Sigmoid colon (tissue), 7 donors: ENCODE measurements at places on chromosomes 2 and 18. TPM values are rescaled to one million over a fixed set of nuclear protein-coding genes. Genes with fewer than 3 reads are reported as not detected.

- H3K27ac ChIP-seq: no peak overlapping the region
- no peaks in the 10 kb centered on the region for H3K27me3 ChIP-seq
- no peaks in the 10 kb centered on the region for H3K36me3 ChIP-seq
- peak; percentile 81 for DNase-seq
These were observed 265.5 kb downstream of the NAPG start for GRCh38 chr18:10791169-10791831.

DNA sequence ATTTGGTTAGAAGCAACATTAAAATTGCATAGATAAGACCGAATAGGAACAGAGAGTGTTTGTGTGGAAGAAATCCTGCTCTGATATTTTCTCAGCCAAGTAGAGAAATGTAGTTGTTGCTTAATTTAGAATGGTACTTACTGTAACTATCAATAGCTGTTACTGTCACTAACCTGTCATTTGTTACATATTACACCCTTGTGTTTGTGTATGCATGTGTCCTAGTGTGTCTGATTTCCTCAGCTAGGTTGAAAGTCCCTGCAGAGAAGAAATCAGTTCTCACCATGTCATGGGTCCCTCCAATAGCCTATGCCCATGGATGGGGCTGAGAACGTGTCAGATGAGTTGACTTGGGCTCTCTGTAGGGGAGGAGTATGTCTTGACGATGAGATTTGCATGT lies 94.4 kb downstream of the SPTBN1 start:
- DNase-seq: no peak
- H3K36me3 ChIP-seq: no peaks in the 10 kb centered on the region
- H3K27ac ChIP-seq: no peak overlapping the region
- H3K4me1 ChIP-seq: peaks cover 16% of the 10 kb centered on the region

OR6B2 gene
- total RNA-seq: not detected

DUSP19 gene
- total RNA-seq: 7.2 TPM

GRCh38 chr2:111946294-111947114 lies 48.1 kb downstream of the MERTK start:
- H3K27me3 ChIP-seq: no peaks in the 10 kb centered on the region
- peak overlapping the region; percentile 78 for H3K27ac ChIP-seq
- DNase-seq: peak; percentile 76

DNA sequence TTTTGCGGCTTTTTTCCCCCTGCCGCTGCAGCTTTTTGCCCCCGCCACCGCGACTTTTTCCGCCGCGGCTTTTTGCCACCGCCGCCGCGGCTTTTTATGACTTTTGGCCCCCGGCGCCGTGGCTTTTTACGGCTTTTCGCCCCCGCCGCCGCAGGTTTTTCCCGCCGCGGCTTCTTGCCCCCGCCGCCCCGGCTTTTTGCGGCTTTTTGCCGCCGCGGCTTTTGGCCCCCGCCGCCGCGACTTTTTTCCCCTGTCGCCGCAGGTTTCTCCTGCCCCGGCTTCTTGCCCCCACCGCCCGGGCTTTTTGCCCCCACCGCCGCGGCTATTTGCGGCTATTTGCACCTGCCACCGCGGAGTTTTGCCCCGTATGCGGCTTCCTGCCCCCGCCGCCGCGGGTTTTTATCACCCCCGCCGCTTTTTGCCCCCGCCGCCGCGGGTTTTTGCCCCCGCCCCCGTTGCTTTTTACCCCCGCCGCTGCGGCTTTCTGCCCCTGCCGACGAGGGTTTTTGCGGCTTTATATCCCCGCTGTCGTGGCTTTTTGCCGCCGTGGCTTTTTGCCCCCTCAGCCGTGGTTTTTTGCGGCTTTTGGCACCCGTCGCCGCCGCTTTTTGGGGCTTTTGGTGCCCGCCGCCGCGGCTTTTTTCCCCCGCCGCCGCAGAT lies 2750.9 kb downstream of the RPIA start:
- no peak overlapping the region for H3K27ac ChIP-seq
- H3K4me1 ChIP-seq: peaks cover 14% of the 10 kb centered on the region
- DNase-seq: peak; percentile 63
- H3K4me3 ChIP-seq: peak overlapping the region; percentile 28

UGT1A10 gene
- not detected for total RNA-seq

DNA sequence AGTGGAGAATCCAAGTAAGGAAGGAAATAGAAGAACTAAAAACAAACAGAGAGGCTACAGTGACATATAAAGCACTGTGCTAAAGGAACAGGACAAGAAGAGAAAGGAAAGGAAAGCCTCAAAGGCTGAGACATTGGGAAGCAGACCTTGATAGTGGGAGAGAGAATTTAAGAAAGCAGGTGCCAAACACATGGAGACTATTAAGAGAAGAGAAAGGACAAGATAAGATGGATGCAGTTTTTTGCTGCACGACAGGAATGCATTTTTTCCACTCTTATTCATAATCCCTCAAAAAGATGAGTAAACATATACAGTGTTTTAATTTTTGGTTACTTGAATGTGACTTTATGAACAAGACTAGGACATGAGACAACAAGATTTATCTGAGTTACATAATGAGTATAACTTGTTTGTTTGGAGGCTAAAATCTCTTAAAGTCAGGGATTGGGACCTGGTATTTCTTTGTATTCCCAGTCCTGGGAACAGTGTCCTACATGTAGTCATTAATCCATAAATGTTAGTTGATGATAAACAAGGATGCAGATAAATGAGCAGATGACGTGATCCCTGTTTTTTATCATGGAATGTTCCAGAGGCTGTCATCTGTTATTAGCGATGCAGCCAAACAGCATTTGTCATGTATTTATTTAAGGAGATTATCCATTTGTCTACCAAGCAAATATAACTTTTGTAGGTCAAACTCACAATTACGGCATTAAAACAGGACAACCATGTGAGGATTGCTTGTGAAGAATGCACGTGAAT lies 141.7 kb downstream of the DNER start:
- peak overlapping the region; percentile 54 for H3K27ac ChIP-seq
- no peaks in the 10 kb centered on the region for H3K27me3 ChIP-seq
- H3K4me1 ChIP-seq: no peaks in the 10 kb centered on the region
- DNase-seq: no peak
- H3K36me3 ChIP-seq: no peaks in the 10 kb centered on the region
- no peak overlapping the region for H3K4me3 ChIP-seq
